ENCODE measurements at places on chromosomes 2 and 18.

DNA sequence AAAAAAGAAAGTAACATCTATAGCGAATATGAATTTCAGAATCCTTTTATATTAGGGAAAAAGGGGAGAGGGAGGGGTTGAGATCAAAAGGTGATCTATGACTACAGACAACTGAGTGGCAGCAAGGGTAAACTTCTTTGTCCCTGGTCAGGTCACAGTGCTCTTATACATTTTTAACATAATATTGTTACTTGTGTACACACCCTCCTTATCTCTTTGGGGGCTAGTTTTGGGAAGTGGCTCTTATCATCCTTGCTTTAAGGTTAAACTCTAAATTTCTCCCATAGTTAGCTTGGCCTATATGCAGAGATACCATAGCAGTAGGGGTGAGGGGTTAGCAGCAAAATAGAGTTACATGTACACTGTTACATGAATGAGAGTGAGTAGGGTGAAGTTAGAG lies 31.6 kb upstream of the ATG16L1 start:
- no peak for DNase-seq

DNA sequence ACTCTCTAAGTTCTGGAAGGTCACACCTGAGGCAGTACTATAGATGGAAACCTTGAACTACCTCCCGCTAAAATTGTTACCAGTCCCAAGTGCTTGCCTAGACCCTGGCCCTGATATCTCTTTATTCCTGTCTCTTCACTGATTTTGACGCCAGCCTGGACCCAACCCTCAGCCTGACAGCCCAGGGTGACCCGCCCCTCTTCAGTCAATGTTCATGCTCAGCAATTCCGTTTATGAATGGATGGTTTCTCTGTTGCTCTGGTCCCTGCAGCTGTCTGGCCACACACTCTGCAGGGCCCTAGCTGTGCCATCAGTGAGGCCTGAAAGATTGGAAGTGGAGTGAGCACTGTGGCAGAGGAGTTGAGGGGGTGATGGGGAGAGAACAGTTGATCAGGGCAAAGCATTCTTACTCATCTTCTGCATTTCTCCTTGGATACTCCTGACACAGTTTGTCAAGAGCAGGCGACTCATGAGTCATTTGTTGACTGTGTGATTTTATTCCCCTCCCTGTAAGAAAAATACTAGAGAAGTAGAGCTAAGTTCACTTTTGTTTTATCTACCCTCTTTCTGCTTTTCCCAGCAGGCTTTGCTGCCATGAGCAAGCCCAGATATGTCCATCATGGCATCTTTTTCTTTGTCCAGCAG lies 46.0 kb downstream of the NPAS2 start:
- DNase-seq: no peak

- no peak for DNase-seq
Observed at GRCh38 chr2:169066897-169067296, 2.5 kb upstream of the DHRS9 start.

DNA sequence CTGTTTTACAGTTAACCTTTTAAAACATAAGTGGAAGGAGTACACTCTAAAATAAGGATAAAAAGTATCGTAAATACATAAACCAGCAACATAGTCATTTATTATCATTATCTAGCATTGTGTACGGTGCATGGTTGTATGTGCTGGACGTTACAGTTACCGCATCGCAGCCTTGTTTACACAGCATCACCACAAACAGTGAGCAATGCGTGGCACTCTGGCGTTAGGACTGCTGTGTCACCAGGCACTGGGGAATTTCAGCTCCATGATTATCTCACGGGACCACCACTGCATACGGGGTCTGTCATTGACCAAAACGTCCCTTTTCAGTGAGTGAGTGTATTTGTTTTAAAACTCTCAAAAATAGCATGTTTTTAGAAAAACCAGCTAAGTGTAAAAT lies 103.0 kb upstream of the SNTG2 start:
- DNase-seq: no peak

DNA sequence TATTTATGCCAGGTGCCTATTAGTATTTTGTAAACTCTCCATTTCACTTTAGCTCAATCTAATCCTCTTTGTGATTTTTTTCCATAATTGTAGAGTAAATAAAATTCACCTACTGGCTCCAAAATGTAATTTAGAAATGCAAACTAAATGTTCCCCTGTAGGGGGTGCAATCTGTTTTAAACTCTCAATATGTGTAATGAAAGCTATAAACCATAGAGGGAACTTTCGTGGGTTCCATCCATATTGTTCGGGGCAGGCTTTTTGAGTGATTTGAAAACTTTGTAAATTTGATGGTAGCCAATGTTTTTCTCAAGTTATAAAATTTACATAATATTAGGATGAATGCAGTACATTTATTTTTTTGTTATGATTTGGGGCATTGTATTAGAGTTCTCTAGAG lies 49.4 kb downstream of the TSPYL6 start:
- DNase-seq: no peak

DNA sequence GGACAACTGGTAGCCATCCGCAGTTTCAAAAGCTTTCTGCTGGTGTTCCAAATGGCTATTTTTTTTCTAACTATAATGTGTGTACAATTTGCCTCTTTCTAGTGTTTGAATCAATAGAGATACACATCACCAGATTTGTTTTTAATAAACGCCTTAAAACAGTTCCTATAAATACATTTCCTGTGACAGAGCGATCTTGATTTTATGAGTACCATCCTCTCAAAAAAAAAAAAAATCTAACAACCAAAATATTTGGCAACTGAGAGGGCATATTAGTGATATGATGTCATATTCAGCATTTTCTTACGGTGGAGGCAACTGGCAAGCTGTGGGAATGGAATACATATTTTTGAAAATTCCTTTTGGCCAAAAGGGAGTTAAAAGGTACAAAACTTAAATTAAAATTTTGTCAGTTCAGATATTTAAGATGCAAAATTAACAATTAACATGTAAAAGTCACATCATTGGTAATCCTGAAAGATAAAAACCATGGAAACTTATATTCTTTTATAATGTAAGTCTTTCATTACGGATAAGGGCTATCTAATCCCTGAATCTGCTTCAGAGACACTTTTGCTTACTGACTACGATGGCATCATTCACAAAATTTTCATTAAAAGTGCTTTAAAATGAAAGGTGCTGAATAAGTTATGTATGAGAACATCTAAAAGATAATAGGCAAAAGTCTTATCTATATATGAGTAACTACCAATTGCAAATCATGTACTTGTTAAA lies 268.4 kb downstream of the TCF4 start:
- no peak for DNase-seq

GRCh38 chr2:162965191-162965590 lies 126.6 kb upstream of the KCNH7 start:
- DNase-seq: no peak

Measured in activated CD8-positive, alpha-beta memory T cell treated with anti-CD3 and anti-CD28 coated beads for 1 hour (primary cell).